NCI-H146 (cell line): ENCODE measurements at places on chromosomes 2 and 18.

DNA sequence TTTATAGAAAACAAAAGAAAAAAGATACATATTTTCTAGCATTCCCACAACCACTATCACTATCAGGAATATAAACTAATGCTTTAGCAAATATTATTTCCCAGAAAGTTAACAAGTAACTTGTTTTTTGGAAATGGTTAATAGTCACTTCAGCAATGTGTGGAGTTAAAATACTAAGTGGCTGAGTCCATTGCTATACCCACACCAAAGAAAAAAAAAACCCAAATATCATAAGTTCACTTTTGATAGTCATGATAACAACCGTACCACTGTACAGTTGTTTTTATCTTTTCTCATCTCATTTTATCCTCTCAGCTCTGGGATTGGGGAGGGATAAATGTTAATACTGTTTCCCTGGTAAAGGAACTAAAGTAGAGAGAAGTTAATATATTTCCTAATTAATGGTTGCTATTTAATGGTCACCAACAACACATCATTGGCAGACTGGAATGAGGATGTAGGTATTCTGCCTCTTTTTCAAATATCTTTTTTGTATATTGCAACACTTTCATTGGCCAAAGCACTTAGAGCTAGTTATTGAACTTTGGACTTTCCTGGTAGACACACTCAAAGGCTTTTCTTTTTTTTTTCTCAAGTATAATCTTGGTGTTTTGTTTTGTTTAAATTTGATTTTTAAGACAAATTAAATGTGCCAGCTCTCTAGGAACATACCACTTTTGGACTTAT is 18.4 kb upstream of the KANSL1L start:
- DNase-seq: no peak

- DNase-seq: no peak
Observed at GRCh38 chr2:111624411-111625156, 259.4 kb downstream of the ANAPC1 start.

DNA sequence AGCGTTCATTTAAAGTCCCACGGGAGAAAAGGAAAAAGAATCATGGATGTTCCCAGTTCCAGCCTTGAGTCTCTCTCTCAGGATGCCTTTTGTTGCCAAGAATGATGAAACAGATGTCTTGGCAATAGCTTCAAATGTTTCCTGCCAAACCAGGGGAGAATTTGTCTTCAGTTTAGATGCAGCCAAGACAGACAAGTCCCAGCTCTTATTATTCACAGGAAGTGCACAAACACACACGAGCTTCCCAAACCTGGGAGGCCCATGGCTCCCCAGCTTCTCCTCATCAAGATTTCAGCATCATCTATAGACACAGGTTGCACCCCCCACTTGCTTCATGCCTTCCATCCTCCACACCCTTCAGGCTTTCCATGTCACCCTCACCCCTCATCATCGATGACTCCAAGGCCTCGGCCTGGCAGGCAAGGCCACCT is 45.9 kb downstream of the HS1BP3 start:
- DNase-seq: no peak

- no peak for DNase-seq
Observed at GRCh38 chr2:216498070-216498378, 620 bp upstream of the RPL37A start.

DNA sequence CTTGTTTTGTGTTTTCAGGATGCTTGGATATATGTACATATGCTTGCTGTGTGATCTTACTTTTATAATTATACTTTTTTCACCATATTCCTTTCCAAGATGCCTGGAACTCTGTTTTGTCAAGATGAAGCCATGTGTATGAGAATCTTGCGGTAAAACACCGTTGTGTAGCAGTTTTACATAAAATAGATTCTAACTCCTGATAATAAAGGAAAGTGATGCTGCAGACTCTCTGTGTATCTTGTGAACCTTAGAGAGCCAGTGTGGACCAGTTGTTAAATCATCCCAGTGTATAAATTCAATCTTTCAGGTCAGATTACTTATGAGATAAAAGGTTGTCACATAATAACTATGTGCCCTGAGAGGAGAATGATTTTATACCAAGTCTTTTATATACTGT is 12.5 kb upstream of the ITGA4 start:
- peak; percentile 2 for DNase-seq

DNA sequence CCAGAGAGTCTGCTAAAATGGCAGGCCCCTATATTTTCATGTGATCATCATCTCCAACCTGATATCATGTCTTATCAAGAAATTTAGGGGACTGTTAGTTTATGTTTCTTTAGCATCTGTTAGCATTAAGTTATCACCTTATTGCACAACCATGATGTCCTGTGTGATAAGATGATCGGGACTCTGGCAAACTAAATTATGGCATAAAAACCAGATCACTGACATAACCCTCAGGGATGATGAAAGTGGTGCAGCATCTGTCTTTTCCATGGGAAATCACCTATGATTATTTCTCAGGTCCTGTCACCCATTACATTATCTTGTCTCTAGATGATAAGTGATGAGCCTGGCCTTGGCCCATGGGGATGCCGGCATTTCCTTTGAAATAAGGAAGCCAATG is 458.6 kb upstream of the DCC start:
- no peak for DNase-seq

- no peak for DNase-seq
Observed at GRCh38 chr2:218736531-218736930, 25.9 kb downstream of the TTLL4 start.

GRCh38 chr2:156190517-156190916 is 142.0 kb downstream of the NR4A2 start:
- peak; percentile 37 for DNase-seq

DNA sequence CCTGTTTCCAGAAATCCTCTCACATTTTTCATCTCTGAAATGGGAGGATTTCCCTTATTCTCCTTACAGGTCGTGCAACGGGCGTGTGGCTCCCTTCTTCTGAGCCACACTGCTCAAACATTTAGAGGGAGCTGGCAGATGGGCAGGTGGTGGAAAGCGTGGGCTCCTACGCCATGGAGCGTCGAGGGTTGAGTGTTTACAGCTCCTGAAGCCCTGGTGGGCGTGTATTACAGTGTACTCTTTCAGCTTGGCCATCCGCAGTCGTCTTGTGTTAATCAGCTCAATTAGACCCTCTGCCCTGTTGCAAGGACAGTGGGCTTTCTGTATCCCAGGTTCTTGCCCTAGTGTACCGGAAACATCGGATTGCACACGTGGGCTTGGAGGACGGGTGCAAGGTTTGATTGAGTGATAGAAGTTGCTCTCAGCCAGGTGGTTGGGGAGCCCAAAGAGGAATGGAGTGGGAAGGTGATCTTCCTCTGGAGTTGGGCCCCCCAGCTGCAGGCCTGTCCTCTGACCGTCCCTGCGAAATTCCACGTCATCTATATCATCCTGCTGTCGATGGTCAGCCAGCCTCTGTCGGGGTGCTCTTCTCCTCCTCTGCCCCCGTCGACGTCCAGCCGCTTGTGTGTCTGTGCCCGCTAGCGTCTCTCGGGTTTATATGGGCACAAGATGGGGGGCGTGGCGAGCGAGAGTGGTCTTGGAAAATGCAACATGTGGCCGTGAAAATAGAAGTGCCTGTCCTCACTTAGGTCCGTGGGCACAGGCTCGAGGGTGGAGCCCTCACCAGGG is 120.3 kb upstream of the DSEL start:
- no peak for DNase-seq
